ENCODE measurements at places on chromosomes 1 and 21.

- DNase-seq = no peak
Observed at GRCh38 chr21:37208056-37208721, 58.9 kb downstream of the VPS26C start.

DNA sequence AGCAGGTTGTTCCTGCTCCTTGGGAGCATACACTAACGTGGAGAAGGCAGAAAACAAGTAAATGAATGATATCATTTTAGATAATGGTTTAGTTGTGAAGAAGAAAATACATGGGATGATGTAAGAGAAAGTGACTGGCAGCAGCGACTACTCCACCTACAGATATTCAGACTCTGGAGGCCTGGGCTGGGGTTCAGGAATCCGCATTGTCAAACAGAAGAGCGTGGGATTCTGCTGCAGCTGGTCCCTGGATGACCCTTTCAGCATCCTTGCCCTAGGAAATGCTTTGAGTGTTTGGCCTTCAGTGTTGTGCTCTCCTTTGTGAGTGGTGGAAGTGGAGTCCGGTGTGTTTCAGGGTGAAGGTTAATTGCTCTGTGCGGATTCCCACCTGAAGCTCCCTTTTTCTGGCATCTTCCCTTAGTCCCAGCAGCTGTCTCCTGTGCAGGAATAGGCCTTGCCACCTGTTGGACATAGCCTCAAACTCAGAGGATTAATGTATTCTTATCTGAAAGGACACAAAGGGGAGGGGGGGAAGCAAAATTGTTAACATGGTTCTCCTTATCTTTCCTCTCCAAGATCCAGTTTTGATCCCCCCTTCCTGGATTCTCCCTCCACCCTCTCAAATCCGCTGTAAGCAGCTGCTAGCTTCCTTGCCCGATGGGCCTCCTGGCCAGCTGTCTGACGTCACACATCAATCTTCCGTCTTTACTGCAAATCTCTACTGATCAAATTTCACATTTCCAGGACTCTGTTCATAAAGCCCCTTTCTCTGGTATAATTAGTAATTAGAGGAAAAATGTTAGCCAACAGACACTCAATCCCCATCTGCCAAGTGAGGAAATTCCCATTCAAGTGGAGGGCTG, 68.3 kb upstream of the SPAG17 start:
- no peak for DNase-seq

GRCh38 chr21:38725196-38726157, 80.3 kb upstream of the ETS2 start:
- no peak for DNase-seq

DNA sequence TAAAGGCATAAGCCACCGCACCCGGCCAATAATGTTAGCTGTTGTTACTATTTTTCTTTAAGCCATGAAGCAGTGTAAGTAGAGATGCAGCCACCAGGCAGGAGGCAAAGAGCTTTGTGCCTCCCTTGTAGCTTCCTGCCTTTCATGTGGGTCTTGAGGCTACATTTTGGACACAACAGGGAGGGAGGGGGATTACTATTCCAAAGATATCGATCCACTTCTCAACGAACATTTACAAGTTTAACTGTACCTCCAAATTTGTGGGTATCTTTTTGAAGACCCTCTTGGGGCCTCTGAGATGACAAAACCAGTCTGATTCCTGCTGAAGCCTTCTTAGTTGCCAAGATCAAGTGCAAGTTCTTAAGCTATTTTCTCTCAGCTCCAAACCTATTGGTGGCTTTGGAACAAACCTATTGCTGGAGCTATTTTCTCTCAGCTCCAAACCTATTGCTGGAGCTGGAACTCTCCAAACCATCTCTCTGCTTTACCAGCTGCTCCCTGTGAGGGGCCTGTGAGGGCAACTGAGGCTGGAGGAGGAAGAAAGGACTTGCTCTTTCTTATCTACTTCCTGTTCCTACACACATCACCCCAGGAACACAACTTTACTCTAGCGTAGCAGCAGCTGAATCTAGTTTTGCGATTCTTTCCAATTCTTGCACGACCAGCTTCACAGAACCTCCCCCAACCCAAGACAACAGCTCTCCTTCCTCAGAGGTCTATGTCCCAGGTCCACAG, 16.1 kb upstream of the RCAN3 start:
- no peak for DNase-seq

DNA sequence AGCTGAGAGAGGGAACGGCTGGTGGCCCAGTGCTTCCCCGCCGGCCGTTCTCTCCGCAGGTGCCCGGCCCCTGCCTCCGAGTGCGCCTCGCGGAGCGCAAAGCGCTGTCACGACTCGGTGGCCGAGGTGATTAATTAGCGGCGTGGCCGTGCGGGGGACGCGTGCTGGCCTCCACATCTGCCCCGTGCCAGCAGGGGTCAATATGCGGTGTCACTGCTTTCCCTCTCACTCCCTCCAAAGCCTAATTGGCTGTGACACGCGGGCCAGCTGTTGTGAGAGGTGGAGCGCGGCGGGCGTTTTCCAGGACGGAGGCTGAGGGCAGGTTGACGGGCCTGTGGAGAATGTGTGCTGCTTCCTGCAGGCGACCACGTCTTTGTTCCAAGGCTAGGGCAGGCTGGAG, 239.0 kb downstream of the LMX1A start:
- DNase-seq = no peak

DNA sequence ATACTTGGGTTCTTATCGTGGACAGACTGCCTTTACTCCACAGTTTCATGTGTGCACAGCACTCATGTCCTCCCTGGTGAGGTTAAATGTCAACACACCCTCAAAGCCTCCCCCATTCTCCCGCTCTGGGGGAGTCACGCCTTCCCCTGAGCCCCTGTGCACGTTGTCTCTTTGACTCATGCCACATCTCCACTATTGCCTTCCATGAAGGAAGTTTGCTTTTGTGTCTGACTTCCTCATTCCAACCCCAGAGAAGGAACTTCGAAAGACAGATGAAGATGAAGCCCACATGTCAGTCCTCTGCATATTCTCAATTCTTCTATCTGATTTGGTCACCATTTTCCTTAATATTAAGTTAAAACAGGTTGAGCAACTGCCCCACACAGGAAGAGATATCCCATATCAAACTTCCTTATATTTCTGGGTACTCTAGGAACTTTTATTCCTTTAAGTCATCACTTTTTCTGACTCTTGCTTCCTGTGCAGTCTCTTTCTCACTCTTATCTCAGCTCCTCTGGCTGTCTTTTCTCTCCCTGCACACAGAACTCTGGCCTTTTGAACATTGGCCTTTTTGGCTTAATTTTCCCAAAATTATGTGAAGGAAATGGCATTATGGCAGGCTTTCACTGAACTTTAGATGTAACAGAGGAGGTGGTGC, 41.5 kb downstream of the C4BPA start:
- no peak for DNase-seq

- no peak for DNase-seq
Observed at GRCh38 chr1:215599418-215600074, 32.4 kb downstream of the KCTD3 start.

DNA sequence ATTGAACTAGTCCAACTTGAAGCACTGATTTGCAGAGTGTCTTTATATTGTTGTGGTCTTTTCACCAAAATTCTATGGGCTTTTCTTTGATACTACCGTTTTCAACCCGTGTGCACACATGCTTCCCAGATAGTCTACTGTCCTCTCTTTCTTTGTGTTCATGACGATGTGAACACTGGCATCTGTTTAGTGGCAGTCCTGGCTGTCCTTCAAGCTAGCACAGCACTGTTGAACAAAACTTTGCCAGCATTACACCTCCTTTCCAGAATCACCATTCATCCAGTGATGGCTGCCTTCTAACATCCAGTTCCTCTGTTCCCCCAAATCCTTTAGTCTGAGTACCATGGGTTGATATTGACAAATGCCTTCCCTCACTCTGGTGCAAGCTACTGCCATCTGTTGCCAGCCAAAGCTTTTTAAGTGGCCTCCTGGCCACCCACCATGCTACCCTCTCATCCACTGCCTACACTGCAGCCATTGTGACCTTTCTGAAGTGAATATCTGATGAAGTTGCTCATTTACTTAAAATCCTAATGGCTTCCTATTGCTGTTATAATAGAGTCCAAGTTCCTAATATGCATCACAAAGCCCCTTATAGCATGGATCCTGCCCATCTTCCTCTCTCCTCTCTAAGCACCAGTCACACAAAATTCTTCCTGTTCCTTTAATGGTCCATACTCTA, 94.3 kb downstream of the NIBAN1 start:
- DNase-seq = no peak

DNA sequence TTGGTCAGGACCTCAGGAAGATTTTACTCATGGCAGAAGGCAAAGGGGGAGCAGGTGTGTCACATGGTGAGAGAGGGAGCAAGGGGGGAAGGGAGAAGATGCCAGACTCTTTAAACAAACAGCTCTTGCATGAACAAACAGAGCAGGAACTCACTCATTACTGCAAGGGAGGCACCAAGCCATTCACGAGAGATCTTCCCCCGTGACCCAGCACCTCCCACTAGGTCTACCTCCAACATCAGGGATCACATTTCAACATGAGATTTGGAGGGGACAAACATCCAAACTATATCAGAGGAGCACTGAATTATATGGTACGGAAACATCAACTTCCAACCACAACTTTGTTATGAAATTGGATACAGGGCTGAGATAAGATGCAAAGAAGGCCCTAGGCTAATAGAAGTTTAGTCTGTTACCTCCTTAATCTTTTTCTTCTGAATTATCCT, 164.9 kb downstream of the ST6GALNAC3 start:
- DNase-seq = no peak

DNA sequence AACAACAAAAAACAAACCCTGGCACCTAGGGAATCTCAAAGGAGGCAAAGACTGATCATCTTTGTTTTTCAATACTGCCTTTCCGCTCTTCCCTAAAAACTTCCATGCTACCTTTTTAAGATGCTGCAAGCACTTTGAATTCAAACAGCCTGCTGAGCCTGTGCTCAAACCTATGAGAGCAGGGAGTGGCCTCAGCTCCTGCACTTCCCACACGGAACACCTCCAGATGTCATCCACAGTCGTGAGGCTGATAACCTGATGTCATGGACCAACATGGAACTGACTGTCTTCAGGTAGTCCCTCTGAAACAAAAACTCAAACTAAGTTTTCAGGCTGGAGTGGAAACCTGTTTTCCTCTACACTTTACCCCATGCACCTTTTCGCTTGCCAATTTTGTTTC, 46.8 kb downstream of the DESI2 start:
- no peak for DNase-seq

DNA sequence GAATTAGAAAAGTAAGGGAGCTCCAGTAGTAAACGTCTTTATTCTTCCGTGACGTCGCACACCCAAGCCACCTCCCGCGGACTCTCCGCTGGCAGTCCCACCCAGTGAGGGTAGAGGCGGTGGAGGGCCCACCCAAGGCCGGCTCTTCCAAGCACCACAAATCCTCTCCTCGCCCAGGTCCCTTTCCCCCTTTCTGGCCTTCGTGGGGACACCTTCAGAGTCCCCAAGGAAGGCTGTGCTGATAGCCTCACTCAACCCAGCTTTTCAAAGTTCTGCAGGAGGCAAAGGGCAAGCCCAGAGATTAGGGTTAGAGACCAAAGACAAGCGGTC, 349 bp upstream of the GPN2 start:
- no peak for DNase-seq

DNA sequence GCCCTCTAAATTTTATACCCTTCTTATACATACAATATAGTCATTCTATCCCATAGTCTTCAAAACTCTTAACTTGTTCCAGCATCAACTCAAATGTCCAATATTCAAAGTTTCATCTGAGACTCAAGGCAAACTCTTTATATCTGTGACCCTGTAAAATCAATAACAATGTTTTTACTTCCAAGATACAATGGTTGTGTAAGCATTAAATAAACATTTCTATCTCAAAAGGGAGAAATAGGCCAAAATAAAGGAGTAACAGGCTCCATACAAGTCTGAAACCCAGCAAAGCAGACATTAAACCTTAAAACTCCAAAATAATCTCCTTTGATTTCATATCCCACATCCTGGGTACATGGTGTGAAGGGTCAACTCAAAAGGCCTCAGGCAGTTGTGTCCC, 1299.1 kb downstream of the MRPL39 start:
- DNase-seq = no peak

All from stimulated activated CD8-positive, alpha-beta memory T cell treated with anti-CD3 and anti-CD28 coated beads, Interleukin-7, amount 100 ng/mL, for 1 hour (primary cell).